ENCODE measurements at places on chromosomes 6 and 20.

- no peak for DNase-seq
Measured at GRCh38 chr20:47481330-47482216, 20.1 kb upstream of the NCOA3 start.

DNA sequence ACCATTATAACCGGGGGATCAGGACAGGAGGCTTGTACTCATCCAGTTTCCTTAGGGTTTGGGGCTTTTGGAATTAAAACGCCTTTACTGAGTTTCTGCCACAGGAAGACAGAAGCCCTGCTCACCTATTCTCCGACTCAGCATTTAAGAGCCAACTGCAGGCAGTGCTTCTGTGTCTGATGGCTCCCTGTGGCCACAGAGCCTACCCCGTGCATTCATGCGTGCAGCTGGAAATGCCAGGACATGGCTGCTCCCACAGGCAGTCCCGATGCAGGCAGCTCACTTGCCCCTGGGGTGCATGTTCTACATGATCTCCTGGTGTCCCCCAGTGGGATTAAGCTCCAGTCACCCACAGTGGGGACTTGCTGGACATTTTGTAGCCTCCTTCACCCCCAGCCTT, 22.2 kb downstream of the ZNF831 start:
- DNase-seq, result no peak

GRCh38 chr6:55916188-55916587, 40.8 kb upstream of the BMP5 start:
- DNase-seq, result no peak

- DNase-seq, result no peak
Measured at GRCh38 chr6:110520992-110521543, 44.7 kb upstream of the SLC22A16 start.

- DNase-seq, result no peak
Measured at GRCh38 chr20:13868331-13868730, 83.5 kb downstream of the NDUFAF5 start.

- no peak for DNase-seq
Measured at GRCh38 chr6:97925504-97925903, 642.5 kb upstream of the MMS22L start.

GRCh38 chr6:106688177-106688951, 59.0 kb downstream of the QRSL1 start:
- DNase-seq, result no peak

GRCh38 chr6:44464527-44465310, 77.2 kb downstream of the CDC5L start:
- no peak for DNase-seq

- DNase-seq, result no peak
Measured at GRCh38 chr20:46739431-46740213, 30.2 kb downstream of the SLC2A10 start.

DNA sequence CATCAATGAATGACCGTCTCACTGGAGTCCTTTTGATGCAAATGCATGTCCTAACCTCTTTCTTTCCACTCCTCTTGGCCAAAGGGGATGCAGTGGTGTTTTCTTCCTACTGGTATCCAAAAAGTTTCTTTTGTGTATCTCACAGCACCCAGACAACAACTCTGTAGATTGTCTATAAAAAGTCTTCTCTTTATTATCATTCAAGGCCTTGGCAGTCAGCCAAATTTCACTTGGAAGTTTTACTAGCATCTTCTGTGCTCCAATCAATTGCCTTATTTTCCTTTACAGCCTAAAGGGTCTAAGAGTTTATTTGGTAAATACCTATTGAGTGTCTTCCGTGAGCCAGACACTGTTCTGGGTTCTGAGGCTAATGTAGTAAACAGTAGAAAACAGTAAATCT, 150.2 kb upstream of the RNF217 start:
- DNase-seq, result no peak

DNA sequence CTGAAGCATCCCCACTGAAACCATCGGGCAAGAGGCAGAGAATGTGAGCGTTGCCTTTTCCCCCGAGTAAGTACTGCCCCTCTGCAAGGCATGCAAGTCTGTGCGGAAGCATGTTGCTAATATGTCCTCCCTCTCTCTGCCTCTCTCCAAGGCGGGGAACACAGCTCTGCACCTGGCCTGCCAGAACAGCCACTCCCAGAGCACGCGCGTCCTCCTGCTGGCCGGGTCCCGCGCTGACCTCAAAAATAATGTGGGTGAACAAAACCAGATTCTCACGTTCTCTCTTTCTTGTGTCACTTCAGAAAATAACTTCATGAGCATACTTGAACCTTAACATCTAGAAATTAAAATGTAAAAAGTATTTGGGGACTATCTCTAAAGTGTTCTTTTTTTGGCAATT, 26.4 kb downstream of the LYRM2 start:
- no peak for DNase-seq

GRCh38 chr6:17493286-17493685, 99.9 kb downstream of the CAP2 start:
- no peak for DNase-seq

DNA sequence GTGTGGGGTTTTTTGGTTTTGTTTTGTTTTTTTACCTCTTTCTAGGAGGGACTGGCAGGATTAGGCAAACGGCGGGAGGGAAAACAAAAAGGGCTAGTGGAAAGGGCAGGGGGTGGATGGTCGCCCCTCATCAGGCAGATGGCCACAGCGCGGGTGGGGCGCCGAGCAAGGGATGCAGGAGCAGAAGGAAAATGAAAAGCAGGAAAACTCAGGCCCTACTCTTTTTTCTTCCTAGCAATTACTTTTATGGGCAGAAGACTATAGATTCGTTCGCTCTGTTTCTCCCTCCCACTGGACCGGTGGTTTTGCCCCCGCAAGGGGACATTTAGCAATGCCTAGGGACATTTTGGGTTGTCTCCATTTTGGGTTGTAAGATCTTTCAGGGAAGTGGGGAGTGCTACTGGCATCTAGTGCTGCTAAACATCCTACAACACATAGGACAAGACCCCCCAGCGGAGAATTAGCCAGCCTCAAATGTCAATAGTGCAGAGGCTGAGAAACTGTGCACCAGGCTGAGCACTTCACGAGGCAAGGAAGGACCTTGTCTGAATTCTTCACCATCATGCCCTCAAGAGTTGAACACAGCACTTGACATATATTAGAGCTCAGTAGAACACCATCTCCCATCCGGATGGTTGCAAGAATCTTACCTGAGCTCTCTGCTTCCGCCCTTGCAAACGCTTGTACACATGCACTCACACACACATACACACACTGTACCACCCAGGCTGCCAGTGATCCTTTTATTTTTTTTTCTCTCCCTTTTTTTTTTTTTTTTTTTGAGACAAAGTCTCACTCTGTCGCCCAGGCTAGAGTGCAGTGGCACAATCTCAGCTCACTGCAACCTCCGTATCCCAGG, 4.8 kb upstream of the ZMYND8 start:
- no peak for DNase-seq

DNA sequence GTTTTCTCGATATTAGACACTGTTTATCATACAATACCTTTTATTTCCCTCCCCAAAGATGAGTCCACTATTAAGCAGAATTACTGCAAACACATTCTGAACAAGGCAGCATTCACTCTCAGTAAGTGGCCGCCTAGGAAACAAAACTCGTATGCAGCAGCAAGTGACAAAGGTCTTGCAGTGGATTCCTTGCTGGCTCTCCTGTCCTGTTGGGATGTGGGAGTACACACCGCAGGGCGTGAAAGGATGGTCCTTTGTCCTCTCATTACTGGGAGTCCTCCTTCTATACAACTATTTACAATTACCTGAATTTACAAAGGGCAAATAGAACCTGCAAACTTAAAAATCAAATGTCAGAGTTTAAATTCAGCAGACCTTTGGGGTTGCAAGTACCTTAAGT, 16.1 kb downstream of the CTCFL start:
- DNase-seq, result no peak

DNA sequence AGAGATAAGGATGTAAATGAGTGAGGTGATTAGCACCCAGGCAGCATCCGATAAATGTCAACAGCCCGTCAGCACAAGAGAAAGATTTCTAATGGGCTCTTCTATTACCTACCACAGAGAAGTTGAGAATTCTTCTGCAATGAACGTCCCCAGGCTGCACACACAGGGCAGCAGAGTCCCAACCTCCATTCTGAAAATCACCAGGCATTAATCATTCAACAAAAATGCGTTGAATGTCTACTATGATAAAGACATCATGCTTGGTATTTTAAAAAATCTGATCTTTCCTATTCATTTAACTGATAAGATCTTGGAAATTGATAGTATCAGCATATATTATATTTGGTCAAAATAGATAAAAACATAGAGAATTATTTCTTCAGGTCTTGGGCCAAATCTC, 59.5 kb upstream of the VGLL2 start:
- no peak for DNase-seq

GRCh38 chr6:144265061-144265357, 20.1 kb upstream of the UTRN start:
- no peak for DNase-seq

- DNase-seq, result no peak
Measured at GRCh38 chr6:170176898-170177771, 113.7 kb downstream of the DLL1 start.

GRCh38 chr6:159119791-159120190, 49.4 kb upstream of the FNDC1 start:
- DNase-seq, result no peak

- DNase-seq, result peak; percentile 51
Measured at GRCh38 chr20:64077876-64078551, 1.3 kb downstream of the RGS19 start.

- DNase-seq, result no peak
Measured at GRCh38 chr6:158647501-158647900, 2.4 kb upstream of the SYTL3 start.

GRCh38 chr6:88982720-88983119, 19.3 kb upstream of the RNGTT start:
- peak; percentile 54 for DNase-seq

- DNase-seq, result no peak
Measured at GRCh38 chr6:167588181-167588919, 238.4 kb upstream of the AFDN start.

DNA sequence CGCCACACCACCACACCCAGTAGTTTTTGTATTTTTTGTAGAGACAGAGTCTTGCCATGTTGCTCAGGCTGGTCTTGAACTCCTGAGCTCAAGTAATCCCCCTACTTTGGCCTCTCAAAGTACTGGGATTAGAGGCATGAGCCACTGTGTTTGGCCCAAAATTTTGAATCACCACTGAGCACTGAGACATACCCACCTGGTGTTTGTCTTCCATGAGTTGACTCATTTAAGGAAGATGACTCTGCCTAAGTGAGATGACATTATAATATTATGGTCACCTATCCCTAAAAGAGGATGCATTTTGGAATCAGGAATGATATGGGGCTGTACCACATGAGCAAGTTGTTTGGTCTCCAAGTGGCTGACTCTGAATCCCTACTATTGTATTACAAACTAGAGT, 54.6 kb upstream of the RNF217 start:
- DNase-seq, result no peak

DNA sequence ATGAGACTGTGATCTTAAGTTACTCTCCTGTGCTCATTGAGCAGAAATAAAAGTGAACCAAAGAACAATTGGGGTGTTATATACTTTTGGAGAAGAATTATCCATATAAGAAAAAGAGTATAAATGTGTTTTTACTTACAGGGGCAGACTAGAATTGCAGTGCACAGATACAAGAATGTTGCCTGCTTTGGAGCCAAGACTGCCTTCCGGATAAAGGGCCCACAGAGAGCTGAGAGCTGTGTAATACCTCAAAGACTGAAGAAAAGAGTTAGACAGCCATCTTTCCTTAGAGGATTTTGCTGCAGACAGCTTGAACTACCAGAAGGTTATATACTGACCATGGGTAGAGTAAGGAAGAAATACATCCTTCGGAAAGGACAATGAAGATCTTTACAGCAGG, 1235.5 kb upstream of the CITED2 start:
- no peak for DNase-seq

GRCh38 chr6:124604719-124605118, 357.5 kb upstream of the RNF217 start:
- no peak for DNase-seq

DNA sequence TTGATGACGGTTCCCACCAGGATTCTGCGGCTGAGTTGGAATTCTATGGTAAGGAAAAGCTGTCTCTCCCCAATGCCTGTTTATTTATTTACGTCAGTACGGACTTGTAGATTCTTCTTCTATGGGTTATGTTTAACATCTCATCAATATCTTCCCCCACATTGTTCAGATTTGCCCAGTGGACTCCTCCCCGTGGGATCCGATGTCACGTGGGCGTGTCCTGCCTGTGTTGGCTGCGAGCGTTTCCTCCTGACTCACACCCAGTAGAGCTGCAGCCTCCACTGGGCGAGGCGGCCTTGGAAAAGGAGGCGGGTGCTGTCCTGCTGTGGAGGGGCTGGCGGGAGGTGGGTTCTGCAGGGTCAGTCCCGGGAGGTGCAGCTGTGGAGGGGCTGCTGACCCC, 46.8 kb upstream of the SLCO4A1 start:
- no peak for DNase-seq

GRCh38 chr20:59103573-59103972, 60.0 kb upstream of the ZNF831 start:
- DNase-seq, result no peak

GRCh38 chr20:62425281-62426058, 1.9 kb downstream of the RBBP8NL start:
- no peak for DNase-seq

GRCh38 chr6:108526739-108527174, 34.0 kb upstream of the FOXO3 start:
- DNase-seq, result peak; percentile 12

- no peak for DNase-seq
Measured at GRCh38 chr6:158868122-158868480, 48.9 kb upstream of the EZR start.

- no peak for DNase-seq
Measured at GRCh38 chr6:127053032-127053874, 65.2 kb upstream of the RSPO3 start.

DNA sequence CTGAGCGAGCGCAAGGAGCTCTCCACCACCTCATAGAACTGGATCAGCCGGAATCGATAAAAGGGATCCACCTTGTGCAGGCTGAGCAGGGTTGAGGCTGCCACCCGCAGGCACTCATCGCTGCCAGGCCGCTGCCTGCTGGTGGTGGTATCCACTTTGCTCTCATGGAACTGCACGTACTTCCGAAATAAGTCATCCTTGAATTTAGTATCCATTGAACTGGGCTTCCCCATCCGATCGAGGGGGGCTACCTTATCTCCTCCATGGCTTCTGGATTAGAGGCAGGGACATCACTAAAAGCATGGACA, 7.1 kb downstream of the SPATA2 start:
- peak; percentile 12 for DNase-seq

GRCh38 chr20:32447136-32448027, 89.3 kb downstream of the ASXL1 start:
- no peak for DNase-seq

GRCh38 chr6:14088600-14089192, 28.9 kb upstream of the CD83 start:
- DNase-seq, result no peak

GRCh38 chr6:27441001-27441400, 31.9 kb downstream of the ZNF184 start:
- no peak for DNase-seq

DNA sequence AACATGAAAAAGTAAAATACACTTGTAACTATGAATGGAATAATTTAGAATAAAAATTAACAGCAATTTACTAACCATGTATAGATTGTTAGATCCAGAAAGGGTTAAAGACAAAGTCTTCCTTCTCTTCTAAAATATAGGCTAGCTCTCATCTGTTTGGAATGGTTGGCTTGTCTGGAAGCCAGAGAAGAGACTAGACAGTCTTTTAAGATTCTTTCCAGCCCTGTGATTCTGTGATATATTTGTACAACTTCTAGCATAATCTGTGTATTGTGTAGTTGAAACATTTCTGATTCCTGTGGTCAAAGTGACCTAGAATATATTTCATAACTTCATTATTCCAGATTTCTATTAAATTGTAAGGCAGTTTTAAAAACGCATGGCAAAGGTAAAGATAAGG, 196.6 kb downstream of the UST start:
- no peak for DNase-seq
